ENCODE measurements at places on chromosomes 13 and 19.
A peak's percentile ranks its signal among the peaks of the same experiment; 100 is the strongest.

GRCh38 chr13:97313551-97314260 lies 91.6 kb downstream of the MBNL2 start:
- no peak for DNase-seq

DNA sequence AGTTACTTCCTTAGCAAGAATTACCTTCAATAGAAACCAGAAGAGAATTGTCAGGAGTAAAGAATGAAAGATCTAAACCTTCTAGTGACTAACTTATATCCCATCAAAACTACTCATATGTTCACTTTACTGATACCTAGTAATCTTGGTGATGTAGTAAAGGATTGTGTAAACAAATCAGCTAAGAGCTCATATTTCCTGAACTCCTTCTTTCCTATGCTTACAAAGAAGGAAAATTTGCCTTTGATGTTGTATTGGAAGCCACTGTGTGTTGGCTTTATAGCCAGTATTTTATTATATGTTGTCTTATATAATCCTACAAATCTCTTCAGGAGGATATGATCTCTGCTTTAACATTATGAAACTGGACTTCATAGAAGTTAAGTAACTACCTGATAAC lies 671.0 kb downstream of the PCDH9 start:
- DNase-seq = no peak

- DNase-seq = no peak
Measured at GRCh38 chr13:27208514-27208913, 36.9 kb upstream of the USP12 start.

GRCh38 chr13:94525781-94526180 lies 46.3 kb upstream of the DCT start:
- no peak for DNase-seq

DNA sequence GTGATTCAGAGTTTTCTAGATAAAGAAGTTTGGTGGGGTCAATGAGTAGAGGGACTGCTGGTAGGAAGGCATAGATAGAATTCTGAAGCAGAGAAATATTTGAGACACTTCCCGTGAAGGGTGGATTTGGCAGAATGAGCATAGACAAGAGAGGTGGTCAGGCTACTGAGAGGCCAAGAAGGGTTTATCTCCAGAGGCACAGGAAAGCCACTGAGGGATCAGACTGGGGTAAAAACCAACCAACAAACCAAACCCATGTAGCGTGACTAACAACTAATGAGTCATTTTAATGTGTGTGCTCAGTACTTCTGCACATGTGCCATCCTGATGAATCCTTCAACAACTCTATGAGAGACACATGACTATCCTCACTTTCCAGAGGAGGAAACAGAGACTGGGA lies 60.0 kb upstream of the SERP2 start:
- DNase-seq = peak; percentile 91

DNA sequence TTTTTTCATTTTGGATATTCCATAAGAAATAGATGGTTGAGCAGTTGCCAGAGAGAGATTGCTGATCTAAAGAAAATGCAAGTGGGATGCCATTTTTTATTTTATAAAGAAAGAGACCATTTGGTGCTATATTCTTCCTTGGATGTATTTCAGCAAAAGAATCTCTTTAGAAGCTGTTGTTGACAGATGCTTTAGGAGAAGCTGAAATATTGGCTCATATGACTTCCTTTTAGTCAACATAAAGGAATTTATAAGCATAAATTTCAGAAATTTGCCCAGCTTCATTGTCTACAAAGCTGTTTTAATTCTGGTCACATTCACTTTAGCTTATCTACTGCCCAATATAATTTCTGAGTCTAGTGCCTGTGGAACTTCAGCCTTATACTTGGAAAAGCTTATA lies 36.9 kb downstream of the POLR1D start:
- DNase-seq = no peak

DNA sequence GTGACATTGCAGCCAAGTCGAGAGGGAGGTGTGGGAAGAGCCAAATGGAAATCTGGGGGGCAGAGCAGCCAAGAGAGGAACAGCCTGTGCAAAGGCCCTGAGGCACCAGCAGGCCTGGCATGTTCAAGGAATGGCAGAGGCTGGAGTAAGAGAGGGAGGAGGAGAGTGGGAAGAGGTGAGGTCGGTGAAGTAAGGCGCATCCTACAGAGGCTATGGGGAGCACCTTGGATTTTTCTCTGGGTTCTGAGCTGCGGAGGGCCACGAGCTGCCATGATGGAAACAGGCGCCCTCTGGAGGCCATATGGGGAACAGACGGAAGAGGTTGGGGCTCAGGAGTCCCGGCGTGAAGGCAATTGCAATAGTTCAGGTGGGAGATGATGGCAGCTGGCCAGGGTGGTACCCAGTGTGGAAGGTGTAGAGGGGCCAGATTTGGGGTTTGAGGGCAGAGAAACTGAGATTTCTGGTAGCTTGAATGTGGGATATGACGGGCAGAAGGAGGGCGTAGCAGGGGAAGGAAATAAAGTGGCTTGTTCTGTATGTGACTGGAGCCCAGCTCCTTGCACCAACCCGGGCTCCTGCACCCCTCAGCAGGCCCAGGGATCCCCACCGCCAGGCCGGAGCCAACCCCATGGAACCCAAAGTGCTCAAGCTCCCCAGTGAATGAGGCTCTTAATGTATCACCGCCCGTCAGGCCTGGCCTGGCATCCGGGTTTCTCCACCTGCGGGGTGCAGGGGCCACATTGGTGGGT lies 20.5 kb upstream of the STRN4 start:
- DNase-seq = no peak

DNA sequence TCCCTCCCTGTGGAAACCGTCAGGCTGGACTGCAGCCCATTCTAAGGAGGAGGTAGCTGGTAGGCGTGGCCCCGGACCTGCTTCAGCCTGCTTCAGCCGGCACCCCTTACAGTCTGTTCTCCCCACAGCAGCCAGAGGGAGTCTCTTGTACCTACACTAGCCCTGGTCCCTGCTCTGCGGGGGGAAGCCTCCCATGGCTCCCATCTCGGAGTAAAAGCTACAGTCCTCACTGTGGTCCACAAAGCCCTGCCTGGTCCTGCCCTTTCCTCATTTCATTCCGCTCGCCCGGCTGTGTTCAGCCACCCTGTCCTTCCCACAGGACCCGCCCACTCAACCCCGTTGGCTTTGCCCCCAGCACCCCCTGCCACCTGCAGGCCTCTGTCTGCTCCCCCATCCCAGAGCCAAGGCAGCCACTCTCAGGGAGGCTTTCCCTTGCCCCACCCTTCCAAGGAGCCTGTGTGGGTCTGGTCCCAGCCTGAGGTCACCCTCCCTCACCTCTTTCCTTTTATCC lies 1.3 kb downstream of the PGLYRP1 start:
- DNase-seq = no peak

GRCh38 chr13:63684822-63685221 lies 2269.2 kb upstream of the PCDH20 start:
- no peak for DNase-seq

GRCh38 chr13:98842070-98842469 lies 89.6 kb upstream of the SLC15A1 start:
- no peak for DNase-seq

- DNase-seq = peak; percentile 85
Measured at GRCh38 chr19:44447916-44448674, at the start of gene ZNF229. TSS of gene ZNF229 (minus strand) at chr19:44448472. CDS start at chr19:44442847, 5,625 bp downstream.

- no peak for DNase-seq
Measured at GRCh38 chr13:42039457-42039945, 8.9 kb upstream of the DGKH start.

DNA sequence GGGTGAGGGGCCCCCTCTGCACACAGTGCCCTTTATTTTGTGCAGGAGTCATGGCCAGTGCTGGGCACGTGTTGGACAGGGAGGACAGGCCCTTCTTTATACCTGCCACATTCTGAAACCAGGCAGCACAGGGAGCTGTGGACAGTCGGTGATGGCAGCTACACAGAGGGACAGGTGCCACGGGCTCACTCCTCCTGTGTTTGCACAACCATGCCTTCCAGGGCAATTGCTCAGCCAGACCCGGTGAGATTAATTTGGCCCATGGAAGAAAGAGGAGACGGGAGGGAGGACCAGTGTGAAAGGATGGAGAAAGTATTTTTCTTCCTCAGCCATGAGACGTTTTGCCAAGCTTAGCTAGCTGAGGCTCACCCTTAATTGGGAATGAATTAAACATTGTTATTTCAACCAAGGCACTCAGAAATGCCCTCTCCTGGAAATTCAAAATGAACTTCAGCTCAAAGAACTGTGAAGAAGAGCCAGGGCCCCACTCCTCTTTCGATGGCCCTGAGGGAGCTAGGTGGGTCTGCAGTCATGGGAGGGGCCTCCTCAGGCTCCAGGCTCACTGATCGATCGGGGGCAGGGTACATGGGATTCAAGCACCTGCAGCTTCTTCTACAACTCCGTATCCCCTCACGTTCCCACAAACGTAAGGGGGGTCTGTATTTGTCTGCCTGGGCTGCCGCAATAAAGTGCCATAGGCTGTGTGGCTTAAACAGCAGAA lies 41.2 kb downstream of the SHISA2 start:
- DNase-seq = no peak

- no peak for DNase-seq
Measured at GRCh38 chr19:49645592-49645991, 3.6 kb downstream of the SCAF1 start.

DNA sequence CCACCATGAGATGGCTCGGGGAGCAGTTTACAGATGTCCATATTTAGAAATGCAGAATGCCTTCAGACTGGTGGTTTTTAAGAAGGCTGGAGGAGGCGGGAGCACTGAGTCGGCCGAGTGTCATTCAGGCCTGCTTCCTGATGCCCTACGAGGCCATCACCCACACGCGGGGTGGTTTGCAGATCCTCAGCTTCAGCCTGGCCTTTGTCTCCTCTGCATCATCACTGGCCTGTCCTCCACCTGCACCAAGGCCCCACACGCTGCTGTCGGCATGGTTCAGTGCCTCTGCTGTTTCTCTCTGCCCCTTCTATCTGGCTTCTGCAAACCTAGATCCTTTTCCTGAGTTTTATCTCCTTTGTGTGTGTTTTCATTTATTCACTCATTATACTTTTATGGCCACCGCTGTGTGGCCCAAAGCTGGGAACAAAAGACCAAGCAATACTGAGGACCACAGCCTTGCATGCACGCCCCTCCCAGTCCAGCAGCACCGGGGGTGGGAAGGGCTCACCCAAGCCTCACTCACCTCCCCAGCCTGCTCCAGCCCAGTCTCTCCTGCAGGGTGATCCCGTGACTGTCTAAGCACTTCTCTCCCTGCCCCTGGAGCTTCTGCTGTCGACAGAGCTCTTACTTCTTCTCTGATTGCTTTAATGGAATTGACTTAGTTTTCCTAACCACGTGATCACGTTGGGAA lies 240.8 kb downstream of the TEX29 start:
- no peak for DNase-seq

- no peak for DNase-seq
Measured at GRCh38 chr19:2015608-2015950, at the start of gene BTBD2. TSS of gene BTBD2 (minus strand) at chr19:2015714. CDS start at chr19:2015703, 11 bp downstream.

DNA sequence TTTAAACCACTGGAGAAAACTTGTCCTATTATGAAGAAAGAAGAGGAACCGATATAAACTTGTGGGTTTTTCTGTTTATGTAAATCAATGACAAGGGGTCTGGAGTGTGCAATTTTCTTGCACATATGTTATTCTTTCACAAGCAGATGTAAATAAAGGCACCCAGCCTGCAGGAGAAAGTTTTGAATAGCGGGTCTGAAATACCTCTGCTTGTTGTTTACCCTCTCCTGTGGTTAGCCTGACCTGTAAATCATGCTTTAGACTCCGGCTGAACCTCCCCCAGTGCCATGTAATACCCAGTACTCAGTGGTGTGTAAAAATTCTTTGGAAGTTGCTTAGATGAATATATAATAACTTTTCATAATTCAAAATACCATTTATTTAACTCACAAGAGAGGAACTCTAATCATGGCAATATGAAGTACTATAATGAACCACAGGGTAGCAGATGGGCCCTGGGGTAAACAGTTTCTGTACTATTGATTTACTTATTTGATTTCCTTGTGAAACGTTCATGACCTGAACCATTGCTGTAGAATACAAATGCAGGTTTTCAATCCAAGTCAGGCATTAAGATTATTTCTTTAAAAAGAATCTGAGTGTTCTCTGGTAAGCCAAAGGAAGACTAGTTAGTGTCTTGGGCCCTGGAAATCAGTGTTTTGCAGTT lies 245.1 kb downstream of the LMO7 start:
- DNase-seq = no peak

- DNase-seq = no peak
Measured at GRCh38 chr13:76641056-76641455, 245.1 kb downstream of the KCTD12 start.

- no peak for DNase-seq
Measured at GRCh38 chr19:47653856-47654255, 44.9 kb downstream of the BICRA start.

DNA sequence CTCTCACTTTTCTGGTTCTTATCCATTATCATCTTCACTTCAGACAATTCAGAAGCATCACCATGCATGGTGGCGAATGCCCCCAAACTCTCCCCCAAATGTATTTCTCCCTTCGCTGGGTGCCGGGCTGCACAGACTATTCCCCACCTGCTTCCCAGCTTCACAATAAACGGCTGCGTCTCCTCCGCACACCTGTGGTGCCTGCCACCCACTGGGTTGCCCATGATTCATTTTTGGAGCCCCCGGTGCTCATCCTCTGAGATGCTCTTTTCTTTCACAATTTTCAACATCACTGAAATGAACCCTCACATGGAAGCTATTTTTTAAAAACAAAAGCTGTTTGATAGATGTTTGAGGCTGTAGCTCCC lies 2.8 kb upstream of the F10 start:
- no peak for DNase-seq

DNA sequence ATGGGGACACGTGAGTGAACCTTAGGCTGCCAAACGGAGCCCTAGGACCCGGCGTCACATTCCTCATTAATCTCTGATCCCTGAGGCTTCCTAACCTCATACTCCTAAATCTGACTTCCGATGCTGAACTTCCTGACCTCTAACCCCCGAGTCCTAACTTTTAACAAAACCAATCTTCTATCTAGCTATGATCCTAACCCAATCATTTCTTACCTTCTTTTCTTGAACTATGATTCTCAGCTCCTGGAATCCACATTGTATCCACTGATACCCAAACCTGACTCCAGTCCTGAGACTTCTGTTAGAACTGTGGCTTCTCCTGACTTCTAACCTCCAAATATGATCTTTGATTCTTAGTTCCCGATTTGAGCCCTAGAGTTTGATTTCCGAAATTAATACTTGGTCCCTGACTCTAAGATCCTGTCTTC lies 447 bp downstream of the NFKBIB start:
- no peak for DNase-seq

- DNase-seq = no peak
Measured at GRCh38 chr13:77544355-77544754, 8.8 kb downstream of the SCEL start.

DNA sequence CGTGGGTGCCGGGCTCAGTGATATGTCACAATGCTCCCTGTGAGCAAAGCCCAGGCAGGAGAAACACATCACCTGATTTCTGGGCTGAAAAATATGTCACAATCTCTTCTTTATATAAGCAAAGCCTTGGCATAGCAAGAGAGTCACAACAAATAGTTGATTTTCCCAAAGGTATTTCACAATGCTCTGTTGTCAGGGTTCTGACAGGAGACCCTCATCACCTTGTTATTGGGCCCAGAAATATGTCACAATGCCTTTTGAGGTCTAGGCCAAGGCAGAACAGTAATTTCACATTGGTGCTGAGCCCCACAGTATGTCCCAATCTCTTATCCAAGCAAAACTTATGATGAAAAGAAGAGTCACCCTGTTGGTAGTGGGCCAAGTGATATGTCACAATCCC lies 125.7 kb downstream of the ZNF675 start:
- no peak for DNase-seq

GRCh38 chr19:18029617-18030338 lies 21.8 kb downstream of the ARRDC2 start:
- DNase-seq = no peak

GRCh38 chr13:28459911-28460310 lies 35.0 kb downstream of the FLT1 start:
- no peak for DNase-seq

- no peak for DNase-seq
Measured at GRCh38 chr19:1117654-1118053, 13.9 kb downstream of the GPX4 start.
